Renal cortex interstitium (tissue), 15 donors: ENCODE measurements at places on chromosomes 16 and 17. TPM values are rescaled to one million over a fixed set of nuclear protein-coding genes. Genes with fewer than 3 reads are reported as not detected.

DOC2B gene
- 51.7 TPM for polyA plus RNA-seq

DNA sequence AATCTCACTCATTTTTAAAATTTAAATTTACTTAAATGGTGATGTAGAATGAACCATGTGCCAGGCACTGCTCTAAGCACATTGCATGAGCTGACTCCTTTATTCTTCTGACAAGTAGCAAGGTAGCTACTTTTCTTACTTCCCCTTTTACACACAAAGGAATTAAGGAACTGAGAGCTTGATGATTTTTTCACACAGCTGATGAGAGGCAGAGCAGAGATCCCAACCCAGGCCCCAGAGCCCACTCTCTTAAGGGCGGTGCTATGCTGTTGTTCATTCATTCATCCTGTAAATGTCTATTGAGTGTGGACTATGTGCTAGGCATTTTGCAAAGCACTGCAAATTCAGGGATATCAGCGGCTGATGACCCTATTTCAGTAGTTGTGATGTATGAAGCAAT is 17.9 kb downstream of the SEC14L5 start:
- no peak for DNase-seq

TVP23A gene
- polyA plus RNA-seq: 2.9 TPM

DNA sequence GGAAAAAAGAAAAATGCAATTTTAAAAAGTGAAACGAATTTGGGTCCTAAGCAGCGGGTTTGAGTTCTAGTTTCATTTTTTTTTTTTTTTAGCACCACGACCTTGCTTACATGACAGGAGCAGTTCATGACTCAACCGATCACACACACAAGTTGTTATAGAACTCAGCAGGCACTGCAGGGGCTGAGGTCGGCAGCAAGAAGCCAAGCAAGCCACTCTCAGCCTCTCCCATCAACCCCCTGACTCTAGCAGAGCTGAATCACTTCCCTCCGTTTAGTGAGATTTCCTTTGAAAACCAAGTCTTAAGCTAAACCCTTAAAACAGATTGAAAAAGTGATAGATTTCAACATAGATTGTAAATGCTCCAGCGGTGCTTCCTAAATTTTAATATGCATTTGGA is 520.8 kb downstream of the HAPSTR1 start:
- DNase-seq: no peak

GRCh38 chr17:64777415-64778239 is 115.5 kb upstream of the SMURF2 start:
- DNase-seq: no peak

PRSS36 gene
- 1.6 TPM for polyA plus RNA-seq

DNA sequence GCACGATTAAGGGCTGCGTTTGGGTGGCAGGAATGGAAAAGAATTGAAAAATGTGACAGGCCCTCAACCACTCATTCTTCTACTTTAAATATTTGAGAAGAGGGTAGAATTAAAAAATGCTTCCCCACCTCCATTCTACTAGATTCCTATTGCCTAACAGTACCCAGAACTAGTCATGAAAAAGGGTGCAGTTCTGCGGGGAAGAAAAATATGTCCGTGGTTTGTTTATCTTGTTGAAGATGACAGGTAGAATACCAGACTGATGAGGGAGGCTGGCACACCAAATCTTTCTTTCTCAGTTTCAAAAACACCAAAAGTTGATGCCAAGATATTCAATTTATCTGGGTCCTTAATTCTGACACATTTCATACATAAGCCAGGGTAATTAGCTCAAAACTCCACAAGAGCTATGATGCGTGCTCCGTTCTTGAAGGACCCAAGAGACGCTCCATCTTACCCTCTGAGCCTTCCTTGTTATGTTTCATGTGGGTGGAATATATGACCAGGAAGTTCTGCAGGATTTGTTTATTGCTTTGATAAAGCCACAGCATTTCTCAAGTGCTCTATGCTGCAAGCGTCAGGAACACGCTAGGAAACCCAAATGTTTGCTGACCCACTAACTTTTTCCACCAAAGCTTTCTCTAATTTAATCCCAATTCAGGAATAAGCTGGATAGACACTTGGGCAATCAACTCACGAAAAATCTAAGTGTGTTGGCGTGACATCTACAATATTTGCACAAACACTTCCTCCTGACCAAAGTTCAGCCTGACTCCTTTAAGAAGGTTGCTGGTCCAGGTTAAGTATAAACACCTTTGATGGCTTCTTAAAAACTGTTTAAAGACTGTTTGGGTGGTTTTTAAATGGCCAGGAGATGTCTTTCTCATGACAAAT is 20.6 kb upstream of the GAN start:
- no peak for DNase-seq

DNA sequence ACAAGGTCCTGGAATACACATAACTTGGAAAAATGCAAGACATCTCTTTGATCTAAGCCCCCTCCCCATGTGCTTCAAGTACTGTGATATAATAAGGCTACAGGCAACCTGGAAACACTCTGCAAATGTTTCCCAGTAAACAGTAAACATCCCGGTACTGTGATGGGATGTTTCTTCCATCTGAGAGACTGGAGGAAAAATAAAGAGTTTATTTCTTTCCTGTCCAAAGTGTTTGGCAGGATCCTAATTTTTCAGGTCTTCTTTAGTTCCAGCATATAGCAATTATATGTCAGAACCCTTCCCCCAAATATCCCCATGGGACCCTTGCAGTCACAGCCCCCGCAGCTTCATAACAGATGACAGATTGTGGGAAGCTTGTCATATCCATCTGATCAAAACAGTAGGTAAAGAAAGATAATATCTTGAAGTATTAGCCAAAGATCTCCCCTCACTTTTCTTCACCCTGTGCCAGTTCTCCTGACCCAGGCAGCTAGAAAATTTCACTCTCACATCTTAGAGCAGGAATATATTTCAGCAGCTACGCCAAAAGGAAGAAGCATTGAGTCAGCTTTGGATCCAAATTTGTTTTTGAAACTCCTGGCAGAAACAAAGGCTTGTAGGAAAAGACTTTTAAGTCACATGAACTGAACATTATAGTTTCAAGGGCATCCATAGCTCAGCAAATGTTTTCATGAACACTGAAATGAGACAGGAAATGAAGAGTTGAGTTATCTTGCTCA is 141.3 kb downstream of the HS3ST3A1 start:
- DNase-seq: no peak

- DNase-seq: no peak
Observed at GRCh38 chr16:56198006-56198754, 6.9 kb downstream of the GNAO1 start.

OR1F1 gene
- polyA plus RNA-seq: not detected

DNA sequence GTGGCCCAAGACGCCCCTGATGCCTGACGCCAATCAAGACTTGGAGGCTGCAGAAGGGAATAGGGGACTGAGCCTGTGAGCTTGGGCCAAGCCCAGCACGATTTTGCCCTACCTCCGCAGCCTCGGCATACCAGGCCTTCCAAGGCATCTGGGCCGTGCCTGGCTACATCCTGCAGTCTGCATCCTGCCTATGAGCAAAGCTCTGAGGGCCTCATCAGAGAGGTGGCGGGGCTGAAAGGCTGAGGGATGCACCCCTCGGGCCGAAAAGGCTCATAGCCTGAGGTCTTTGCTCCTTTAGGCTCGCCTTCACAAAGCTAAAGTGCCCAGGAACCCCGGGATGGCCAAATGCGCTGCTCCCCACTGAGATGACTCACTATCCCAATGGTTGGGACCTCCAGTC is 2.5 kb downstream of the SEZ6 start:
- no peak for DNase-seq

DNA sequence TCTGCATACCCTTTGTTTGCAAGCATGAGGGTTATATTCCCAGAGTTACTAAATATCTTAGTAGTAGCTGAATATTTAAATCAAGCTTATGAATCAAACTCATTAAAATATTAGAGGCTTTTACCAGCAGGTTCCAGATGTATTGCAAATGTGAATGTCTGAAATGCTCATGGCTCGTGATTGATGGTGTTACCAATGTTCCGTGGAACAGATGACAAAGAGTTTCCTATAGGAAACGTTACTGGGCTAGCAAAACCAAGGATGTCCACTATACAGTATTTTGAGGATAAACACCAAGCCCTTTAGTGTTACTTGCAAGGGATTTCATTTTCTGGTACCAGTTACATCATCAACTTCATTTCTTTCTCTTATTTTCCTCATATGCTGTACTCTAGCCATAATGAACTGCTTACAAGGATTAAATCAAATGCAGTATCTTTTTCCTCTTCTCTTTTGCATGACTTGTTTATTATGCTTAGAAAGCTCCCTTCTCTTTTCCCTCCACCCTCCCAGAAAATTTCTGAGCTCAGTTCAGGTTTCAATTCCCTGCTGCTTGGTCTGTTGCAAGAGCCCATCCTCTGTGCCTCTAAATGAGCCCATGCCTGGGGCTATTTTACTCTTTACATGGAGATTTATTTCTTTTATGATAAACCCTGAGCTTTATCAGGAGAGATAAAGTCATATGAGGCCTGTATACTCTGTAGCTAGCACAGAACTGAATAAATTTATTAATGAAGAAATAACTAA is 1537.1 kb upstream of the GOT2 start:
- no peak for DNase-seq

DNA sequence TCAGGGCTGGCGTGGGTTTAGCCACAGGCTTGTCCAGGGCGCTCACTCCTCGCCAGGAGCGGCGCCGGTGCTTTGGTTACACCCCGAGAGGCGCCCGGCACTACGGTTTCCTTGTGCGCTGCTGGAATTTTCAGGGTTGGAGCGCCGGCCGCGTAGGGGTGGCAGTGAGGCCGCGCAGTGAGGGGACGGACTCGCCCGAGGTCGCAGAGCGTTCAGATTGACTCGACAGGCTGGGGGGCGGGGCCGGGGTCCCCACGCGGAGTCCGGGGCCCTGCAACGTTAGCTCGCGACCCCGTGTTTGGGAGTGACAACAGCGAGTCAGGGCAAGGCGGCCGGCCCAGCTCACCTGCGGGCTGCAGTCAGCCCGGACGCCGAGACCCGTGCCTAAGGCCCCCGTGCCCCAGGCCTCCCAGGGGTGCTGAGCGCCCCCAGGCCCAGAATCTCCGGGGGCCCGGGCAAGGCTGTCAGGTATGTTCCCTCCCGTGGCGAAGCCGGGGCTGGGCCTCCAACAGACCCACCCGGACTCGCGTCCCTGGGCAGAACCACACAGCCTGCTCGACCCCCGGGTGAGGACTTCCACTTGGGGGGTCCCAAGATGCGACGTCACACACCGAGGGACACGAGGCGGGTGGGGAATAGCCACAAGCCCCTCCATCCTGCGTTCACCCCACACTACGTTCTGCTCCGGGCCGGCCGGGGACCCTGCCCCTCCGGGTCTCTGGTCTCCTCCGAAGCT is 1.3 kb upstream of the ACTG1 start:
- peak; percentile 65 for DNase-seq

CTCF gene
- 72.5 TPM for polyA plus RNA-seq

DNA sequence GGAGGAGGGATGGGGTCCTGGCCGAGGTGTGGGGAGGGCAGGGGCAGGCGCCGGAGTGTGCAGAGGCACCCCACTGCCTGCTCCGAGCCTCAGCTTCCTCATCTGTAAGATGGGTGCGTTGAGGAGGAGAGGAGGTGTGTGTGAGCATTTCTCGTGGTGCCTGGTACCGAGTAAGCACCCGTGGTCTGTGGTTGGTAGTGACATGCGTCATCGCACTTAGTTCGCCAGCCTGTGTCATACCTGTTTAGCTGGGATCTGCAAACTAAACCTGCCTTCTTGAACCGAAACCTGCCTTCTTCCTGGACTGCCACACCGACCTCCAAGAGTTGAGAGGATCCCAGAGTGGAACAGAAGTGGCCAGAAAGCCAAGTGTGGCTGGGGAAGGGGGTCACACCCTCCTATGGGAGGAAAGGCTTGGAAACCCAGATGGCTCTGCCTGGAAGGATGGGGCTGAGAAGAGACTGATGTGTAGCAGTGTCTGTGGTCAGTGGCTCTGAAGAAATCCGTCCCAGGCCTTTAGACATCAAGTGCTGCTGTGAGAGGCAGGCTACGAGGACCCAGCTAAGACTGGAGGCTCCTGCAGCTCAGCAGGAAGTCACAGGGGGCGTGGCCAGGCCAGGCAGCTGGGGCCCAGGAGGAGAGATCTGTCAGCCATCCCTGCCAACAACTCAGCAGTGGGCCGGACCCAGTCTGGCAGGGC is 162.6 kb upstream of the PLCG2 start:
- DNase-seq: no peak

- no peak for DNase-seq
Observed at GRCh38 chr17:77798481-77798880, 160.0 kb upstream of the TNRC6C start.

DNA sequence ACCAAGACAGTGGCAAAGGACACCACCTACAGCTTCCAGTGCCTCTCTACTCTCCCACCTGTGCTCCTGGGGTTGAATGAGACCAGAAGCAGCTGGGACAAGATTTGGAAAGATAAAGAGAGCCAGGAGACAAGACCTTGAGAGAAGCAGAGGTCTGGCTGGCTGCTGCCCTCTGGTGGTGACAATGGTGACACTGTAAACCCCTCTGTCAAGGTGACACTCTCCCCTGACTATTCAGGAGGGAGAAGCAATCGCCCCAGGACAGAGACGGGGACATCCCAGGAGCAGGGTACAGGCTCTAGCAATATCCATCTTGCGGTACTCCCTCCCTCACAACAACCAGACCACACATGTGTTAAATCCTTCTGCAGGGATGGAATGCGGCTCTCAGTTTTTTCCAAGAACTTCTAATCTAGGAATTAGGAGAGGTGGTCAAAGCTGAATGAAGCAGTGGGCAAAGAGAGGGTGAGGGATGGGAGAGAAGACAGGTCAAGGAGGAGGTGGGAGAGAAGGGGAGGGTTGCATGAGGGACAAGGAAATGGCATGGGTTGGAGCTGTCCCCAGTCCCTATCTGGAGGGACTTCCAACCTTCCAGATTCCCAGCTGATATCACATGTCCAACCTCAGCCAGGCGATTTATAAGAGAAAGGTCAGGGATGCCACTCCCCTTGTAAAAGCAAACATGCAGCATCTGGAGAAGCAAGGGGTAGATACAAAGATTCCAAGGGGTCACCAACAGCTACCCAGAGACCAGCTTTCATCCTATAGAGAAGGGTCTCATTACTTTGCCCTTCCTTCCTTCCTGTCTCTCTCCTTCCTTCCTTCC is 2.9 kb downstream of the PHOSPHO1 start:
- DNase-seq: no peak

MAPK8IP3 gene
- polyA plus RNA-seq: 57.6 TPM

COX10 gene
- 17.9 TPM for polyA plus RNA-seq

AIPL1 gene
- not detected for polyA plus RNA-seq

- no peak for DNase-seq
Observed at GRCh38 chr16:23843143-23843542, 7.4 kb downstream of the PRKCB start.

- DNase-seq: no peak
Observed at GRCh38 chr16:72740347-72740746, 307.6 kb downstream of the ZFHX3 start.

MYH1 gene
- polyA plus RNA-seq: not detected
